NCI-H510A treated with DMSO at 0.1 percent for 48 hours (cell line): ENCODE measurements at places on chromosomes 6 and 20.

DNA sequence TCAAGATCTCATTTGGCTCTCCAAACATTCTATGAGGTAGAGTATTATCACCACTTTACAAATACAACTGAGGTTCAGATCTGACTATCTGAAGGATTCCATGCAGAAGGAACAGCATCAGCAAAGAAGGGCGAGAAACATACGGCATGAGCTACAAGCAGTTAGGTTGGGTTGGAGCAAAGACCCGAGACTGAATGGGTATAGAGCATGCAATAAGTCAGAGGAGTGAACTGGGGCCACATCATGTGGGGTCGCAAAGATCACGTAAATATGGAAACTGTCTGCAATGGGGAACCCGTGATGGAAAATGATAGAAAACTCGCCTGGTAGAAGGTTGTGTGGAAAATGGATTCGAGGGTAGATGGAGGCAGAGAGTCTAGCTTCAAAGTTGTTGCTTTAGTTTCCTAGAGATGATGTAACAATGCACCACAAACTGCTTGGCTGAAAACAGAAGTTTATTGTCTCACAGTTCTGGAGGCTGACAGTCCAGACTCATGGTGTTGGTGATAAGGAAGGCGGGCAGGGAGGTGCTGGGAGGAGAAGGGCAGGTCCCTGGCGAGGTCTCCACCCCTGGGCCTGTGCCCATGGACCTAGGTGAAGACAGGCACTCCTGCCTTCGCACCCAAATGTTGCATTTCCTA lies 44.3 kb upstream of the BCLAF1 start:
- no peak for DNase-seq

GRCh38 chr20:9081423-9081966 lies 12.6 kb downstream of the PLCB4 start:
- DNase-seq, result no peak

DNA sequence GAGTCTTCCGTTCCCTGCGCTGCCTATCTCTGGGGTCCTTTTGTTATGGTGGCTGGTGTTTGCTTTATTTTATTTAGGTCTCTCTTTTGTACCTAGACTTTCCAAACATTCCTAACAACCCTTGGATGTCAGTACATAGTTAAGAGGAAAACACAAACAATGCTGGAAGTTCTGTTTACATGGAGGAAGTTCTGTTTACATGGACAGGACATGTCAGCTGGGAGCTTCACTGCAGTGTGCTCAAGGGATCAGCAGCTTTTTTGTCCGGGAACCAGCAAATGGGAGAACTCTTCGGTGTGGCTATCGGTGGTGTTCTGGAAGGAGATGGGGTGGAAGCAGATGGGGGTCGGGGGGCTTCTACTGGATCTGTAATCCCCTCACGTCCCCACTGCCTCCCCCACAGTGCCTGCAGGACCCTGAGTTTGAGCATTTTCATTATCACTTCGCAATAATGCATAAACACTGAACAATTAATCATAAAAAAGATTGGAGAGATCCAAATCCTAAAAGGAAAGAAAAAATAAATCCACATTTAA lies 2.7 kb downstream of the SERPINB6 start:
- DNase-seq, result no peak

DNA sequence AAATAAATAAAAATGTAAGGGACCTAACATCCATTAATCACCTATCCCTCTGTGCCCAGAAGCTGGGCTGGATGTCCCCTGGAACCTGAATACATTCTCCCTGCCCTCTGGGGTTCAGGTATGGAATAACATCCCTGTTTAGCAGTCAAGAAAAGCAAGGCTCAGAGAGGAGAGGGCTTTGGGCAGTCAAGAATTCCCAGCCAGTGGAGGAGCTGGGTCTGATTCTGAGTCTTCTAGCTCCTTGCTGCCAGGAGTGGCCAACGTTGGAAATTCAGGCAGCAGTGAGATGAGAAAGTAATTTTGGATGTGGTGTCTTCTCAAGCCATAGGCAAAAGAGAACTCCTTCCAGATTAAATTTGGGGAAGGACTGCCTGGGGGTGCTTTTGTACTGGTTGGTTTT lies 42.6 kb upstream of the ZNFX1 start:
- DNase-seq, result no peak

- DNase-seq, result no peak
Measured at GRCh38 chr6:165985281-165985805, 182.3 kb downstream of the TBXT start.

GRCh38 chr6:127833336-127833735 lies 67.5 kb downstream of the THEMIS start:
- no peak for DNase-seq

DNA sequence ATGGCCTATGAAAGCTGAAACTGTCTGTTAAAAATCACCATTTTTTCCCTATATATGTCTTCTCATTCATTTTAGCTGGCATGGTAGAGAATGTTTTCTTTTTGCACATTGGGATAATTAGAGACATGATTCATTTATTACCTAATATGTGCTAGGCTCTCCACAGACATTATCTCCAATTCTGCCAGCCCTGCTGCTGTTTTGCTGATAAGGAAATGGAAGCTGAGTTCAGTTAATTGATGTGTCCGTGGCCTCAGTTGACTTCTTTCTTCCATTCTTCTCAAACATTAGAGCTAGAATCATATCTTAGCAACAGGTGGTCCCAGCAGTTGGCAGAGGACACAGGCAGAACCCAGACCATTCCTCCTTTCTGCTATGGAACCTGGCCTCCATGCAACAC lies 644.1 kb upstream of the CITED2 start:
- DNase-seq, result no peak

DNA sequence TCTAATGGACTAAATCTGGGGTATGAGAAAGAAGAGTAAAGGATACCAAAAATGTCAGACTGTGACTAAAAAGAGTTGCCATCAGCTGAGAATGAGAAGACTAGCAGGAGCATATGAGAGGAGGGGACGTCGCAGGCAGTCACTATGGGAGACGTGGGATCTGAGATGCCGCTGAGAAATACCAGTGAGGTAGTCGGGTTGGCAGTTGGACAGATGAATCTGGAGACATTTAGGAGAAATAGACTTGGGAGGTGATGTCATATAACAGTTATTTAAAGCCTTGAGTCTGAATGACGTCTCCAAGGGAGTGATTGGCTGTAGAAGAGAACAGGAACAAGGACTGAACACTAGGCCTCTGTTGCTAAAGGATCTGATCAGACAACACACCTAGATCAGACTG lies 51.5 kb upstream of the TRIM26 start:
- DNase-seq, result no peak

- no peak for DNase-seq
Measured at GRCh38 chr6:130968476-130968875, 94.6 kb downstream of the EPB41L2 start.

DNA sequence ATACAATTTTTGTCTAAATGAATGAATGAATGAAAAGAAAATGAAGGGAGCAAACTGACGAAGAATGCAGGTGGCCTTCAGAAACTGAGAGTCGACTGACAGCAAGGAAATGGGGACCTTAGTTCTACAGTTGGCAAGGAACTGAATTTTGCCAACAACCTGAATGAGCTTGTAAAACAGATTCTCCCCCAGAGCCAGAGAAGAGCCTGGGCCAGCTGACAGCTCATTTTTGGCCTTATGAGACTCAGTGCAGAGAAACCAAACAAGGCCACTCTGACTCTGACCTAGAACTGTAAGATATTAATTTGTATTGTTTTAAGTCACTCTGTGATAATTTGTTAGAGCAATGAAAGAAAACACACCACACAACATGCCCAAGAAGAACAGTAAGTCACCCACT lies 21.8 kb downstream of the MAN1A1 start:
- no peak for DNase-seq

GRCh38 chr6:137490961-137491360 lies 3.2 kb downstream of the OLIG3 start:
- no peak for DNase-seq

DNA sequence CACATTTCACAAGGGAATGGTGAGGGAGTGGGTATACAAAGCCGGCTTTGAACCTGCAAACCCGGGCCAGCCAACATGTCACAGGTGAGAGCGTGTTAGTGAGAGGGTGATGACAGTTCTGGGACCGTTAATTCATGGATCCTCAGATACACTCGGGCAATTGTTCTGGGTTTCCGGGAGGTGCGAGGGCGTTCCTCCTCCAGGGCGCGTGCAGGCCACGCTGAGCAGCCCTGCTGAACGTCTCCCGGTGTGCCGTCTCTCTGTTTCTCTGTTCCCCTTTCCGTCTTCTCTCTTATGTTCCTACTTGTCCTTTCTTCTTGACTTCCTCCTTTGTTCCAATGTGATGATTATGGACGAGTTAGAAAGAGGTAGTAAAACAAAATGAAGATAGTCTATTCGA lies 130.0 kb upstream of the GMDS start:
- DNase-seq, result no peak

DNA sequence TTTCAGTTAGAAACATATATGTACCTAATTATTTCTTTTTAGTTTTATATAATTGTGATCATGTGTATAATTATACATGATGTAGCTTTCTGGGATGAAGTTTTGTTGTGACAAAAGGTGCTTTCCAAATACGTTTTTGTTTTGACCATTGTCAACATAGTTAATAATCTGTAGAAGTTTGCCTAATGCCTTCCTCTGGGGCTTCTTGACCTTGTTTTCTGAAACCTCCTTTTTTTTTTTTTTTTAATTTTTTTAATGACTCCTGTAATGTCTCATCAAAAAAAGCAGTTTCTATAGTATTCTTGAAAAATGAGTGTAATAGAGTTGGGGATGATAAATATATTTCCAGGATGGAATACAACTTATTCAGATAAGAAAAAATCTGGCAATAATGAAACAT lies 434.7 kb upstream of the SOX4 start:
- DNase-seq, result no peak

DNA sequence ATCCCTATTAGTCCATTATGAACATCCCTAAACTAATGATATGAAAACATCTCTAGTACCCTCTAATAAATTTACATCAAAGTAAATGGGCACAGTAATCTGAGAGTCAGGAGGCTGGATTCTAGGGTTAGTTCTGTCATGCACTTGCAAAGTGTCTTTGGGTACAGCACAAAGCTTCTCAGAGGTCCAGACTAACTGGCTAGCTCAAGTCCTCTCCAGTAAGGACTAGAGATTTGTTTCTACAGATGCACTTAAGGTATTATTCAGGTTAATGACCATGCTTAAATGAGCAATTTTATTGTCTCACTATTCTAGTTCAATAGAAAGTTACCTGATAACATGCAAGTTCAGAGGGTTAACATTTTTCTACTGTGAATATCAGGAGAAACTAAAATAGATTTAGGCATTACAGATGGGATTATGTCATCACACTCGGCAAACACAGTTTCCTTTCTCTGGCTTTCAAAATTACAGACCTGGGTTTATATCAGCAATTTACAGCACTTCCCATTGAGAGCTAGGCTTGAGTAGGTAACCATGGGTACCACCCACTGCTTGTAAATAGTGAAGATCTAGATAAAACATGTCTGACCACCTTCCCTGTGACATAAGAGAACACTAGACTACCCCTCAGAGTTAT lies 402.9 kb upstream of the RUNX2 start:
- peak; percentile 47 for DNase-seq

DNA sequence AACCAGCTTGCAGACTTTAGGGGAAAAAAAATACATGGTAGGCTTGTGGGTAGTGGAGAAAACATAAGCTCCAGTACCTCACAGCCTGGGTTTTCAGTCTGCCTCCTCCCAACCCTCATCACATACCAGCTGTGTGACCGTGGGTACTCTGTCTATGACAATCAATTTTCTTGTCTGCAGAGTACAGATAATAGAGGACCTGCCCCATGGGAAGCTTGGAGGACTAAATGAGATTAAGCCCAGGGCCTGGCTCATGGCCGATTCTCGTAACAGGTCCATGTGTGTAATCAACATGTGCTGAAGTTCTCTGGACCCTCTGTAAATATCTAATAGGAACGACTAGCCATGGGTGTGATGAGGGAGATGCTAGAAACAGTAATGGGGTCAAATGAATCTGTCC lies 34.0 kb downstream of the NT5E start:
- DNase-seq, result no peak

- DNase-seq, result no peak
Measured at GRCh38 chr20:33850159-33850558, 39.0 kb downstream of the CHMP4B start.

DNA sequence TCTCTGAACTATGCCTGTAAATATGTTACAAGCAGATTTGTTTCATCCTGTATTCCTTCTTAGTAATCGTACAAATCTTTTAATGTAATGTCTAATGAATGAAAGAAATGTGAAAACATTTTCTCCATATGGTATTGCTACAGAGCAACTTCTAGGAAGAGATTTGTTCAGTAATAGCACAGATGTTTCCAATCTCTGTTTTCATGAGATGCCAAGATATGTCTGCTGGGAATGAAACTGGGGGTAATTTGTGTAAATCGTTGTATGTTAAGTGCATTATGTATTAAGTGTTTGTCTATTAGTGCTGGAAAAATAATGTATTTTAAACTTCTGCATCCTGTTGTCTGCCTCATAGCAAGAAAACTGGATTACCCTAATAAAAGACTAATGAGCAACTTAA lies 722.2 kb upstream of the EYS start:
- DNase-seq, result no peak

- DNase-seq, result no peak
Measured at GRCh38 chr20:46990017-46990595, 95.5 kb downstream of the EYA2 start.

- DNase-seq, result no peak
Measured at GRCh38 chr20:58184984-58185383, 43.5 kb downstream of the ANKRD60 start.

DNA sequence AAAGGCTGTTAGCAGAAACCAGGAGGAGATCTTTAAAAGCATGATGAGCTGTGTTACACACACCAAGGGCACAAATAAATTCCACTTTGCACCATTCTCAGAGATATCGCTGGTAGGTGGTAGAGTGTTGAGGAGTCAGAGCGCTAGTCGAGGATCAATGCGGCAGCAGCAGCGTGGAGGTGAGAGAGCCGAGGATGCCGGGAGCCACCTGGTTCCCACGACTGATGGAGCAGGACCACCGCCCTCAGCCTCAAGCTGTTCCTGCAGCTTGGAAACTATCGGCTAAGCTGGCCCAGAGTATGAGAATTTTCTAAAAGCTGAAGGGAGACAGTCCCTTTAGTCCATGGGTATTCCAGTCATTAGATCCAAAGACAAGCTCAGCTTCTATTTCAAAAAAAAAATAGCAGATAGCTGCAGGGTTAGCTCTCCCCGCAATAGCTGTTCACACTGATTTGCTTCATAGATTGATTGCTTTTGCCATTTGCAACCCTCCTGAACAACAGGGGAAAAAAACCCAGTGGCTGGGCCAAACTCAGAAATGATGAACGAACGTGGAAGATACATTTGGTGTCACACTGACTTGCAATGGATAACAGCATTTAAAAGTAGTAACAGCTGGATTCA lies 106.2 kb downstream of the LCA5 start:
- DNase-seq, result no peak

- no peak for DNase-seq
Measured at GRCh38 chr6:80179695-80180094, 73.2 kb downstream of the BCKDHB start.
